ENCODE measurements at places on chromosomes 4 and X. TPM values are rescaled to one million over a fixed set of nuclear protein-coding genes. Genes with fewer than 3 reads are reported as not detected.
A peak's percentile ranks its signal among the peaks of the same experiment; 100 is the strongest.

DNA sequence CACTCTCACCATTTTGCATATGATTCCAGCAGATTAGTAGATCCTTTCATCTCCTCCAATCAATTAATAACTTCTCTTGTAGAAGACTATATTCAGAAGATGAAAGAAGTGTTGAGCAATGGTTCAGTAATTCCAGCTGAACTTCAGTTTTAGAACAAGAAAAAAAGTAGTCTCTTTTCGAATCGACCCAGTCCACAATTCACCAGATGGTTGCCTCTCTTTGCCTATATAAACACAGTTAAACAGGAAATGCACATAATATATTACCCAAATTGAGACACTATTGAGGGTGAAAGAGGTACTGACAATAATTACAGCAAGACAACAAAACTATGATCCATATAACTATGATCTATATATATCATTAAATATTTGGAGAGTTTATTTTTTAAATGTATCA, 16.8 kb upstream of the FAM241A start:
- H3K27me3 ChIP-seq: no peaks in the 10 kb centered on the region
- H3K4me3 ChIP-seq: no peak overlapping the region
- H3K4me1 ChIP-seq: no peaks in the 10 kb centered on the region

DNA sequence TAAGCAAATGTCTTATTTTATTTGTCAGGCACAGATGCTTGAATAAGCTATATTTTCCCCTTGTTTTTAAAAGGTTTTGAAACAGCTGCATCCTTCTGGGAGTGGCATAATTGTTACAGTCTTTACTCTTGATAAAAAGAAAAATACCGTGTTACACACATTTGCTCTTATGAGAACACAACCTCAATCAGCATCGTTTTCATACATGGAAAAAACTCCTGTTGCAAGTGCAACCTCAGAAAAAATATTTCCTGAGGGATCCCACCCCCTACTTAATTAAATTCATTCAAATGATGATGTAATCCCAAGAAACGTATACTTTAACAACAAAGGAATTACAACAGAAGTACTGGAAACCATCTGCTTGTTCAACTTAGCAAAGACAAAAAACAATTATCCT, 58.6 kb downstream of the SMAD1 start:
- peak; percentile 87 for DNase-seq
- peak overlapping the region; percentile 93 for H3K27ac ChIP-seq
- no peak overlapping the region for H3K4me3 ChIP-seq
- peaks cover 24% of the 10 kb centered on the region for H3K4me1 ChIP-seq

- H3K4me3 ChIP-seq: no peak overlapping the region
- DNase-seq: no peak
- no peak overlapping the region for H3K27ac ChIP-seq
- H3K4me1 ChIP-seq: peaks cover 3% of the 10 kb centered on the region
Measured at GRCh38 chrX:55523356-55523755, 33.7 kb upstream of the USP51 start.

- H3K4me1 ChIP-seq: peaks cover 2% of the 10 kb centered on the region
- peak; percentile 75 for DNase-seq
- H3K27ac ChIP-seq: peak within 1 kb of the TSS; percentile 71
- H3K4me3 ChIP-seq: peak within 1 kb of the TSS; percentile 81
- no peaks in the 10 kb centered on the region for H3K27me3 ChIP-seq
Measured at GRCh38 chr4:75940692-75941253, at the start of gene NAAA. TSS of gene NAAA (minus strand) at chr4:75941013. CDS start at chr4:75940949, 64 bp downstream.

DNA sequence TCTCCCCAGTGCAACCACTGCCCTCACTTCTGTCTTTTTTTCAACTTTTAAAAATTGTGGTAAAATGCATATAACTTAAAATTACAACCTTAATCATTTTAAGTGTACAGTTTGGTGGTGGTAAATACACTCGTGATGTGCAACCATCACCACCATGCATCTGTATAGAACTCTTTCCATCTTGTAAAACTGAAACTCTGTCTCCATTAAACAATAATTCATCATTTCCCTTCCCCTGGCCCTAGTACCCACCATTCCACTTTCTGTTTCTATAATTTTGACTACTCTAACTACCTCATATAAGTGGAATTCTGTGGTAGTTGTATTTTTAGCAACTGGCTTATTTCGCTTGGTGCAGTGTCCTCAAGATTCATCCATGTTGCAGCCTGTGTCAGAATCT, 6.8 kb upstream of the CTBP1 start:
- peaks cover 3% of the 10 kb centered on the region for H3K4me1 ChIP-seq

DNA sequence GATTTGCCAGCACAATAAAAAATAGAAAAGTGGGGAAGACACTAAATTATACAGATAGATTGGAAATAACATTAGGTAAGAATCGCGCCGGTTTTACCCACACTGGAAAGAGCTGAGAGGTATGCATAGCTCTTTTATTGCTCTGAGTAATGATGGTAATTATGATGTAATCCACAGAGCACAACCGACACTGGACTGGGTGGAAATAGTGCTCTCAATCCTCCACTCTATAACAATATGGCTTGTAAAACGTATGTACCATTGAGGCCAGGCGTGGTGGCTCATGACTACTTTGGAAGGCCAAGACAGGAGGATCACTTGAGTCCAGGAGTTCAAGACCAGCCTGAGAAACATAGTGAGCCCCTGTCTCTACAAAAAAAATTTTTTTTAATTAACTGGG, 104.3 kb upstream of the RAPGEF2 start:
- peaks cover 2% of the 10 kb centered on the region for H3K4me1 ChIP-seq
- no peak for DNase-seq
- no peak overlapping the region for H3K4me3 ChIP-seq
- no peaks in the 10 kb centered on the region for H3K36me3 ChIP-seq

DNA sequence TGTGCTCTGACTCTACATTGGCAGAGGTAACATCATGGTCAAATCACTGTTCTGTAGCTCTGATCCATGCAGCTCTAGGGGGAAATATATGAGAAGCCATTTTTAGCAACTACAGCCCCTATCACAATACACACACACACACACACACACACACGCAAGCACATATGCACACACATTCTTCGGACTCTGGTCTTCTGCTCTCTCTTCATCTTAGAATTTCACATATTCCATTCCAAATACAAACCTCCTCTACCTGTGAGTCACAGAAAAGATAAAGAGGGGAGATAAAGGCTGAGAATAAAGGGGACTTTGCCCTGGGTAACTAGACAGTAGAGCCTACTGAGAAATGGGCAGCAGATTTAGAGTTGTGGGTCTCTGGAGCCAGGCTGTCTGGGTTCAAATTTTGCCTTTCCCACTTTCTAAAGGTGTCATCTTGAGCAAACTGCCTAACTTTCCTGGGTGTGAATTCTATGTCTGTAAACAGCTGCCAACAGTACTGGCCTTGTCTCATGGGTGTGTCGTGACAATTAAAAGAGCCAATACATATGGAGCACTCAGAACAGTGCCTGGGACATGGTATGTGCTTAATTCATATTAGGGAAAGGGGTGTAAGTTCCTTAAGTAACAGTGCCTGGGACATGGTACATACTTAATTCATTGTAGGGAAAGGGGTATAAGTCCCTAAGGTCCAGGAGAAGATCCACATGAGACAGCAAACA, 11.6 kb upstream of the RASL11B start:
- DNase-seq: no peak
- no peaks in the 10 kb centered on the region for H3K36me3 ChIP-seq
- H3K27me3 ChIP-seq: no peaks in the 10 kb centered on the region
- no peak overlapping the region for H3K4me3 ChIP-seq
- peaks cover 9% of the 10 kb centered on the region for H3K4me1 ChIP-seq

GRCh38 chr4:147596981-147597380, 20.2 kb upstream of the TMEM184C start:
- H3K27ac ChIP-seq: no peak overlapping the region
- no peak overlapping the region for H3K4me3 ChIP-seq
- H3K27me3 ChIP-seq: no peaks in the 10 kb centered on the region

GRCh38 chrX:145631461-145631951, 186.1 kb upstream of the SLITRK2 start:
- no peak overlapping the region for H3K27ac ChIP-seq
- DNase-seq: no peak
- no peak overlapping the region for H3K4me3 ChIP-seq
- no peaks in the 10 kb centered on the region for H3K27me3 ChIP-seq
- no peaks in the 10 kb centered on the region for H3K36me3 ChIP-seq

RAB33A gene
- 0.10 TPM for polyA plus RNA-seq

ETDB gene
- not detected for polyA plus RNA-seq

PAGE4 gene
- polyA plus RNA-seq: not detected

SPARCL1 gene
- 323 TPM for polyA plus RNA-seq

FGG gene
- 0.09 TPM for polyA plus RNA-seq

PPP1R3F gene
- 6.1 TPM for polyA plus RNA-seq

HTN3 gene
- polyA plus RNA-seq: not detected

MBNL3 gene
- 12.9 TPM for polyA plus RNA-seq
